ENCODE measurements at places on chromosomes 16 and 17.

DNA sequence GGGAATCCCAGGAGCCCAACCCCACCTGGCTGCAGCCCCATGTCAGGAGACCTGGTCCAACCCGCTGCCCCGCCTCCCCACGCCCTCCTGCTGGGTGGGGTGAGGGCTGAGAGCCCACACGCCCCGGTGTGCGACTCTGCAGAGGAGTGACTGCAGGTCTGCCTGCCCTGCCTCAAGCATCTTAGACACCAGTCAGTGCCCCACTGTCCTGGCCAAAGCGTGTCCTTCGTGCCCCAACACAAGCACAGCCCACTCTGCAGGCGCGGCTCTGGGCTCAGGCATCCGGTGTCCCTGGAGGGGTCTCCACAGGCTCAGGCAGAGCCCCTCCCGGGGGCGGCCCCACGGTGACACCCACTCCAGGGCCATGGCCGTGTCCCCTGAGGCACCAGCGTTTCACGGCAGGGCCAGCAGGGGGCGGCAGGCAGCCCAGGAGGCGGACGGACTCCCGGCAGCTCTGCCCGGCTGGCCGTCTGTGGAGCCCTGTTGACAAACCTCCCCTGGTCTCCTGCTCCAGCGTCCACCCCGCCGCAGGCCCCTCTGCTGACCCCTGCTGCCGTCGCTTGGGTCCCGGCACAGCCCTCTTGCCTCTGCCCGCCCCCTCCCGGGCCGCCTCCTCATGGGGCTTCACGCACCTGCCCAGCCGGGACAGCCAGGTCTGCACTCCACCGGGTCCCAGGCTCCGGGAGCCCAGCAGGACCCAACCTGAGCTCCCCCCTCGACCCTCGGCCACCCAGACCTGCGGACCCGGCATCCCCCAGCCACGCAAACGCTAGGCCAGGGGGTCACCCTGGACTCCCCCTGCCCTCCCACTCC is 8.6 kb upstream of the UBE2I start:
- DNase-seq, result peak; percentile 54

- DNase-seq, result no peak
These were observed 129.7 kb downstream of the KCNJ2 start for GRCh38 chr17:70298929-70299531.

DNA sequence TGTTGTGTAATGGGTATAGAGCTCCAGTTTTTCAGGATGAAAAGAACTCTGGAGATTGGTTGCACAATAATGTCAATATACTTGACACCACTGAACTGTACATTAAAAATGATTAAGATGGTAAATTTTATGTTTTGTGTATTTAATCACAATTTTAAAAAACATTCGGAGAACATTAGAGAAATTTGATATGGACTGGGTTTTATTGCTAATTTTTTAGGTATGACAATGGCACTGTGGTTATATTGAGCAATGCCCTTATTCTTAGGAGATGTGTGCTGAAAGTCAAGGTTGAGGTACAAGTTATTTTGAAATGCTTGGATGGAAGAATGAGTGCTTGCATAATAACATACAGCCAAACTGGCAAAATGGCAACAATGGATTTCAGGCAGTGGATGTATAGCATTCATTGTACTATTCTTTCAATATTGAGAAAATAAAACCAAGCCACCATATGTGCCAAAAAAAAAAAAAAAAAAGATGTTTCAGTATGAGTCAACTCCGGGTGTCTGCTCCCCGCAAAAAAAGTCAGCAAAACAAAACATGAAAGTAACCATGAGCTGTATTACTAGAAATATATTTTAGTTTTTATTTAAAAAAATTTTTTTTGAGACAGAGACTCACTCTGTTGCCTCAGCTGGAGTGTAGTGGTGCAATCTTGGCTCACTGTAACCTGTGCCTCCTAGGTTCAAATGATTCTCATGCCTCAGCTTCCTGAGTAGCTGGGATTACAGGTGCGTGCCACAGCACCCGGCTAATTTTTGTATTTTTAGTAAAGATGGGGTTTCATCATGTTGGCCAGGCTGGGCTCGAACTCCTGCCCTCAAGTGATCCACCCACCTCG is 19.8 kb downstream of the HOXB1 start:
- DNase-seq, result no peak

GRCh38 chr16:29916979-29917378 is 9.0 kb downstream of the KCTD13 start:
- no peak for DNase-seq

DNA sequence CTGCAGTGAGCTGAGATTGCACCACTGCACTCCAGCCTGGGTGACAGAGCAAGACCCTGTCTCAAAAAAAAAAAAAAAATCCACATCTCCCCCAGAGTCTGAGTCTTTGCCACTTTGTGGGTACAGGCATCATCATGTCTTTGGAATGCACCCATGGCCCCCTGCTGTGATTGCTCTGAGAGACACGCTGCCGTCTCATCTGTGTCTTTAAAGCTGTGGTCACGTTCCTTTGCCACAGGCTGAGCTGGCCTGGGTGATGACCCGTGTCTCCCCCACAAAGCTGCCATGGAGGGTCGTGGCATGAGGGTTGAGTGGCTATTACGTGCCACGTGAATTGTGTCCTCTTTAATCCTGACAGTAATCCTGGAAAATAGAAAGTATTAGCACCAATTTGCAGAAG is 20.2 kb downstream of the CRISPLD2 start:
- DNase-seq, result no peak

- DNase-seq, result peak; percentile 94
These were observed 14.4 kb downstream of the MIS12 start for GRCh38 chr17:5500589-5501391.

DNA sequence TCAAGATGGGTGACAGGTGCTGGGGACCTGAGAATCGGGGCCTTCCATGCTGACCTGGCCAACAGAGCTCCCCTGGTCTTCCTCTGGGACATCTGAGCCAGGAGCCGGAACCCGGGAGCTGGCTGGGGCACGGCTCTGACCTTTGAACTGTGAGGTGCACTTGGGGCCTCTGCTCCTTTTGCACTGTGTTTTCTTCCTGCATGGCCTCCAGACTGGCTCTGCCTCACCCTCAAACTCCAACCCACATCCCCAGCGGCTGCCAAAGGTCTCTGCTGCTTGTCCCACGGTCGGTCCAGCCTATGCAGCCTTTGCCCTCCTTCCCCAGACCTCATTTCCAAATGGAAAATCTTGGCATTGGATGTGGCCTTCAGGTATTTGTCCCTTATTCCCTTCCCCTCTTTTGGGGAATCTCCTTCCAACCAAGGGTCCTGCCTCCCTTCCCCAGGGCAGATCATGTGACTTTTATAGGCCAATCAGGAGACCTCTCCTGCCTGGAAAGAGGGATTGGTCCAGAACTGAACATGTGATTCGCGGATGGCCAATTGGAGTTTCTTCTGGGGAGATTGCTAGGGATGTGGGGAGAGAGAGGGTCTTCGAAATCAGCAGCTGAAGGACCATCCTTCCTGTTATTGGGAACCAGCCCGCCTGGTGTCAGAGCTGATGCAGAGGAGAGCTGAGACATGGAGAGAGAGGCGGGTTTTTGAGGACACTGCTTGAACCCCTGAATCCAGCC is 117.9 kb downstream of the CYLD start:
- DNase-seq, result no peak

GRCh38 chr17:80030730-80031410 is 4.8 kb downstream of the TBC1D16 start:
- DNase-seq, result no peak

DNA sequence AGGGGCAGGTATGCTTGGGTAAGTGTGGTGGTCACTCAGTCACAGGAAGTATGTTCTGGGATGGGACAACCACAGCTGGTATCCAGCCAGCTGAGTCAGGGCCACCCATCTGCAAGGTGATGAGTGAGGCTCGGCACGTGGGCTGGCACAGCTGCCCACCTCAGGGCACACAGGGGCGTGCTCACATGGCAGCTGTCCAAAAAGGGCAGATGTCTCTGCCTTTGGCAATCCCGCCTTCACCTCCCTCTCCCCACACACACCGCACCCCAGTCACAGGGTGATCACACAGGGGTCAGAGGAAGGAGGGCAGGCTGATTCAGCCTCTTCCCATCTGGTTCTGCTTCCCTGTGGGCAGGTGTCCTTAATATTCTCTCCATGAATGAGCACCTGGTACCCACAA is 85.9 kb upstream of the TOB1 start:
- no peak for DNase-seq

GRCh38 chr17:74642995-74643394 is 19.5 kb upstream of the CD300E start:
- no peak for DNase-seq

DNA sequence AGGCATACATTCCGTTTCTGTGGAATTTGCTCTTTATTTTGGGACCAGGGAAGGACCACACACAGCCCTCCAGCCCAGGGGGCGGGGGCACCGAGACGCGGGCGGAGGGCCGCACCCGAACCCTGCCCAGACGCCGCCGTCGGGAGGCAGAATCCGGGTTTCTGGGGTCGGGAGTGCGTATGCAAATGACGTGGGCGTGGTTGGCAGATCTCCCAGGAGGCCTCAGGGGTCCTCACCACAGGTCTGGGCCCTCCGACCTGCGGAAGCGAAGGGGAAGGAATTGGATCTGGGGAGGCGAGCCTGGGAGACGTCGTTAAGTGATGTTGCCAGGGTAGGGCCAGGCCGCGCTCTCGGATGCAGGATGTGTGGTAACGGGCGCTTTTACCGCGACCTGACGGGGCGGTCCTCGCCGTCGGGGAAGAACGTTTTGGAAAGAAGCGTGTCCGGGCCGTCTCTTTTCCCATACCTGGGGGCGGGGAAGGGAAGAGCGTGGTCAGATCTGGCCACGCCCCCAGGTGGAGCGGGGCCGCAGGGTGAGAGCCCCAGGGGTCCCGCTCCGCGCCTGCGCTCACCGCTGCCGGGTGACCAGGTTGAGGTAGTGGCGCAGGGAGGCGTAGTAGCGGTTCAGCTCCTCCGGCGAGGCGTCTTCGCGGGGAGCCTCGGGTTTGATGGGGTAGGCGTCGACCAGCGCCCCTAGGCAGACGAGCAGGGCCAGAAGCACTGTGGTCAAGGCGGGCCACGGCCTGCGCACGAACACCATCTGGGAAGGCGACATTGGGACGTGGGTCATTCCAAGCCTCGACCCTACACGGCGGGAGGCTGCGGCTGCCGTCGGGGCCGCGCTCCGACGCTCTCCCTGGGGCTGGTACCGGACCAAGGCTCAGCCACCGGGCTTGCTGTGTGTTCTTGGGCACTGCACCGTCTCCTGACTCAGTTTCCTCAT is 745 bp downstream of the PYY start:
- peak; percentile 46 for DNase-seq

DNA sequence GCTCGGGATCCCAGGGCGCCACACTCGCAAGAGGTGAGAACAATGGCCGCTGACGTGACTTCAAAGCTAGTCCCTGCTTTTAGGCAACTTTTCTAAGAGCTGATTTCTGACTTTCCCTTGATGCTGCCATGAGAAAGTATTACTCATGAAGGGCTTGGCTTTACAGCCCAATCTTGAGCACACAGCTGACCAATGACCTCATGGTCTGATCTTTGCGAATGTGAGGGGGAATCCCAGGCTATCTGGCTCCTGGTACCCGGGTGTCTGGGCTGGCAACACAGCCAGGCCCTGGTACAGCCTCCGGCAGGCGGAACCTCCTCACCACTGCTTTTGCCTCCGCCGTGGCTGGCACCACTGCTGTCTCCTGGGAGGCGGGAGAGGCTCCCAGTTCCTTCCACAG is 17.5 kb downstream of the NDUFAF8 start:
- no peak for DNase-seq

GRCh38 chr16:84239909-84240308 is at the start of gene KCNG4:
TSS of gene KCNG4 (minus strand) at chr16:84240012. CDS start at chr16:84237485, 2,527 bp downstream.
- DNase-seq, result no peak

GRCh38 chr17:70668938-70669778 is 499.8 kb downstream of the KCNJ2 start:
- DNase-seq, result no peak

DNA sequence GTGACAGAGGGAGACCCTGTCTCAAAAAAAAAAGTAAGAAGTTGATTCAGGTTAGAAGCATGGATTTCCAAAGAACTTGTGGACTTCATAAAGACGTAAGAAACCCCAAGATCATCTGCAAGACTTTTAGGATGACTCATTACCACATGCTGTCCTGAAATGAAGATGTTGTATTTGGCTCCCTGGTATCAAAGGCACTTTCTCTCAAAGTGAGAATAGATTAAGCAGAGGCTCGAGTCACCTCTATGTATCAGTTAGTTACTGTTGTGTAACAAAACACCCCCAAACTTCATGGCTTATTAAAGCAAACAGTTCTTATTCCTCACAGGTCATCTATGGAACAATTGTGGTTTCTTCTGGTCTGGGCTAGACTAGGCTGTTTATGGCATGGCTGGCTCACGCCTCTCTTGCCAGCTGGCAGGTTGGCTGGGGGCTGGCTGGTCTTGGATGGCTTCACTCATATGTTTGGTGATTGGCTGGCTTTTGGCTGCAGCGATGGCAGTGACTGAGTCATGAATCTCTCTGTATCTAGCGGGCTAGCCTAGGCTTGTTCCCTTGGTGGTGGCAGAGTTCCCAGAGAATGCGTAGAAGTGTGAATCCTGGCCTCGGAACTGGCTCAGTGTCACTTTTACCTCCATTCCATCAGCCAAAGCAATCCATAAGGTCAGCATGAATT is 60.4 kb upstream of the MSI2 start:
- DNase-seq, result no peak

DNA sequence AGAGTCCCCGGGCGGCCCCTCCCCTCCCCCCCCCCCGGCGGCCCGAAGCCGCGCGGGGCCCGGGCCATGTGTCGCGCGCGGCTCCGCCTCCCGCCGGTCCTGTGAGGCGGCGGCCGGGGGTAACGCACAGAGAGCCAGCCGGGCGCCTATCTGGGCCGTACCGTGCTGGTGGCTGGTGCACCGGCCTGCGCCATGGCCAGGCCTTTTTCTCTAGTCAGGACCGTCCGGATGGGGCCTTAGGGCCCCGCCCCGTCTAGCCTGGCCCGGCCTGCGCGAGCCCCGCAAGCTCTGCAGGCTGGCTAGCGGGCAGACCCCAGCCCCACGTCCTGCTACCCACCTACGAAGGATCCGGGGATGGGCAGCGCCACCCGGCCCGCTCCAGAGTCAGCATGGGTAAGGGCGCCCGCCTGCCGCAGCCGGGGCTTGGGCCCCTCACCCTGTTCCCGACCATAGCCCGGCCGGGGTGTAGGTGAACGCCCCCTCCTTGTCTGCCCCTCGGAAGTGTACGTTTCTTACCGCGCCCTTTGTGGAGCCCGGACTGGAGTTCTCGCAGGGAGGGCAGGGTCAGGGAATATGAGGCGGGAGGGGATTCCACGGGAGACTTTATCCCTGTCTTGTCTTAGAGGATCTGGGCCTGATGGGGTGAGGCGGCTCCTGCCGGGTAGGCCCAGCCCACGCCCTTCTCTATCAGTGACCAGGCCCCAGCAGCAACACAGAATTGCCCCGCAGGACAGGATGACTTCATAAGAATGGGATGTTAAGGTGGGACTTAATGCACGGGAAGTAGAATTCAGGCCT is at the start of gene CENPT:
Gene CENPT (minus strand): TSS at position 630 of the 798 bp plus-strand sequence. CDS start 13,834 bp downstream, outside the sequence.
- DNase-seq, result no peak

GRCh38 chr17:39739885-39740356 is 2.2 kb downstream of the GRB7 start:
- no peak for DNase-seq

DNA sequence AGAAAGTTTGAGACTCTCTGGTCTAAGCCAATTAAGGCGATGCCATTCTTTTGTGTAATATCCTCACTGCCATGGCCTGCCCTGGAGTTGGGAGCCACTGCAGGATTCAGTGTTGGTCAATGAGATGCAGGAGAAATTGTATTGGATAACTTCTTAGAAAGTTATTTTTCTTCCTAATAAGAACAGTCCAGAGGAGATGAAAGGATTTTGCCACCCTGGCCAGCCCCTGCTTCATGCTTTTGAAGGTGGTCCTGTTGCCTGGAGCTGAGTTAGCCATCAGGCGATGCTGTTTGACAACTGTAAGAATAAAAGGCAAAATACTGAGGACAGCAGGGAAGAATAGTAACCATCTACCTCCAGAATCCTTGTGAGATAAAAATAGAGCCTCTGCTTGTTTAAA is 35.4 kb upstream of the CNTNAP4 start:
- DNase-seq, result no peak
